ENCODE measurements at places on chromosomes 4 and X. TPM values are rescaled to one million over a fixed set of nuclear protein-coding genes. Genes with fewer than 3 reads are reported as not detected.

Gene BMPR1B
- total RNA-seq: not detected

Gene TRO
- total RNA-seq: 15.2 TPM

Gene ZFP92
- not detected for total RNA-seq

Gene PDE6B
- total RNA-seq: not detected

Gene TRIM75
- total RNA-seq: not detected

Gene ETDB
- not detected for total RNA-seq

Gene VCX2
- not detected for total RNA-seq

DNA sequence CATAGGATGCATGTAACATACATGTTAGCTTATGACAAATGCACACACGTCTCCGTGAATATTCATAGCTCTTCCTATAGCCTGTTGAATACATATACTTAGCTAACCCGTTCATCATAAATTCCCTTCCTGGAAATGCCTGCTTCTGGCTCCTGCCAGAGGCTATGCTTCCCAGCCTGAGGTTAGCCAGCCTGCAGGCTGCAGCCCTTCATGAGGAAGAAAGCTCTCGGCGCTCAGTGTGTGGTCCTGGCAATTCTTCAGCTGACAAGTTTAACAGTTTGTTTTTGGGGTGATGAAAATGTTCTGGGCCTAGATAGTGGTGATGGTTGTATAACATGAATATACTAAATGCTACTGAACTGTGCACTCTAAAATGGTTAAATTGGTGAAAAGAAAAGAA lies 48.8 kb upstream of the MAN2B2 start:
- DNase-seq: peak; percentile 28
- H3K36me3 ChIP-seq: no peaks in the 10 kb centered on the region
- no peak overlapping the region for H3K27ac ChIP-seq
- H3K27me3 ChIP-seq: no peaks in the 10 kb centered on the region

- peaks cover 11% of the 10 kb centered on the region for H3K4me1 ChIP-seq
- H3K27ac ChIP-seq: no peak overlapping the region
- no peak overlapping the region for H3K4me3 ChIP-seq
- no peak for DNase-seq
- H3K27me3 ChIP-seq: no peaks in the 10 kb centered on the region
These were observed 4.3 kb upstream of the CCNQ start for GRCh38 chrX:153603131-153603656.

DNA sequence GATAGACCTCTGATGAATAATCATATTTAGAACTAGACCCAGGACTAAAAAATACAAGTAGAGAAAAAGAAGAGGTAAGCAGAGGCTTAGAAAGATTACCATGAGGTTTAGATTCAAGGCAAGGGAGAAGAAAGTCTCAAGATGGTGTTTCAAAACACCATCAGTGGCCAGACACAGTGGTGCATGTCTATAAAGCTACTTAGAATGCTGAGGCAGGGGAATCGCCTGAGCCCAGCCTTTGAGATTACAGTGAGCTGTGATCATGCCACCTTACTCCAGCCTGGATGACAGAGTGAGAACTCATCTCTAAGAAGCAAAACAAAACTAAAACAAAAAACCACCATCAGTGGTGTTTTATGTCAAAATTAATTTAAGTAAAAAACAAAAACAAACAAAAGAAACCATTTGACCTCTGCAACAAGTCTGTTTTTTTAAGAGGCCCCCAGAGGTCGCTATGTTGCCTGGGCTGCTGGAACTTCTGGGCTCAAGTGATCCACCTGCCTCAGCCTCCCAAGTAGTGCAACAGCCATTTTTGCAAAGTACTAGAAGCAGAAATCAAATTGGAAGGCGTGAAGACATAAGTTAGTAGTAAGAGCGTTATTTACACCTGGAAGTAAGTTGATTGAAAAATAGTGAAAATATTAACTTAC lies 784.3 kb downstream of the ADGRL3 start:
- H3K27me3 ChIP-seq: no peaks in the 10 kb centered on the region
- no peak overlapping the region for H3K4me3 ChIP-seq
- no peak for DNase-seq
- no peaks in the 10 kb centered on the region for H3K4me1 ChIP-seq

GRCh38 chrX:71081330-71082123 lies 13.4 kb upstream of the SNX12 start:
- no peak overlapping the region for H3K27ac ChIP-seq
- no peak overlapping the region for H3K4me3 ChIP-seq
- no peaks in the 10 kb centered on the region for H3K4me1 ChIP-seq
- H3K36me3 ChIP-seq: no peaks in the 10 kb centered on the region
- DNase-seq: no peak

GRCh38 chr4:3489451-3489962 lies 26.4 kb downstream of the DOK7 start:
- H3K4me3 ChIP-seq: no peak overlapping the region
- no peak for DNase-seq
- no peaks in the 10 kb centered on the region for H3K27me3 ChIP-seq
- no peak overlapping the region for H3K27ac ChIP-seq

DNA sequence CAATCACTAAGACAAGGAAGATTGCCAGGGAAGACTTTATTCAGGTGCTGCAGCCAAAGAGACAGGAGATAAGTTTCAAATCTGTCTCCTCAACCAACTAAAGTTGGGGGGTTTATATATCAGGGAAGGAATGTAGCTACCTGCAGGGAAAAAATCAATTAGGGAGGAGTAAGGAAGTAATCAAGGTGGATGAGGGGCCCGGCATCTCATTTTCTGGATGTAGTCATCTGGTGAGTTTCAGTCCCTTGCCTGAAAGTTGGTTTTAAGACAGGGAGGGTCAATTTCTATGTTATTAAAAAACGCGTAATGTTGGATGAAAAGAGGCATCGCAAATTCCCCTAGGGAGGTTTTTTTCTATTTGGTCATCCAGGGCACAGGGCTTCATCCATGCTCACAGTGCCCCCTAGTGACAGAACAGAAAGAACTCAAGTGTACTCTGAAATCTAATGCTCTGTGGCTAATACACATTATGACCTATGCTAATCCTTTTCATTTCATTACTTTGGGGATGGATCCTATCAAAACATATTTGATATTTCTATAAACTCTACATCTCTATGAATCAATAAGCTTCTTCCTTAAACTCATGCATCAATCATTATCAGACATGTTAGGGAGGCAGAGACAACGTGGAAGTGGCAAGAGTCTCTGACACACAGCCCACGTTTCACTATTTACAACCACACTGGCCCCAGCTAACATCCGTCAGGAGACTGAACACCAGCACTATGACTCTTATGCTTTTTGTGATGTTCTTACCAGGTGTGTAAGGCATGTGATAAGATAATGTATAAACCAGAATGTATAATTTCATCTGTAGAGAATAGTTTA lies 1577.0 kb upstream of the TENM3 start:
- no peak overlapping the region for H3K4me3 ChIP-seq
- no peak for DNase-seq
- H3K4me1 ChIP-seq: peaks cover 10% of the 10 kb centered on the region
- H3K36me3 ChIP-seq: no peaks in the 10 kb centered on the region
- no peak overlapping the region for H3K27ac ChIP-seq

DNA sequence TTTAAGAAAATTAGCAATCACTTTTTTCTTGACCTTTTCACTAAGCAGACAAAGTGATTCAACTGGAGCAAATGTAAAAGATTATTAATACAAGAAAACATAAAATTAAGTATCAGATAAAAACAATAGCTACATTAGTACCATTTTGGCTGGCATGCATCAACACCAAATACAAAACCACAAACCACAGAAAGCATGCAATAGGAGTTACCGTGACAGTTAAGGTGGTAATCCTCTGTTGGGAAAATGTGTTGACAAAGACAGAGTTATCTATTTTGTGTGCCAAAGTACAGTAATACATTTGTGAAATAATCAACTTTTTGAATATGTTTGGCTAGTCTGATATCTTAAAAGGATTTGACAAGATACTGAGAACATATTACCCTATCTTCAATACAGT lies 89.8 kb upstream of the ETNPPL start:
- no peaks in the 10 kb centered on the region for H3K36me3 ChIP-seq
- H3K27me3 ChIP-seq: no peaks in the 10 kb centered on the region
- DNase-seq: no peak
- no peaks in the 10 kb centered on the region for H3K4me1 ChIP-seq
- no peak overlapping the region for H3K27ac ChIP-seq

GRCh38 chr4:183181081-183181480 lies 82.0 kb downstream of the WWC2 start:
- H3K36me3 ChIP-seq: no peaks in the 10 kb centered on the region
- H3K4me1 ChIP-seq: no peaks in the 10 kb centered on the region
- DNase-seq: no peak
- no peaks in the 10 kb centered on the region for H3K27me3 ChIP-seq

DNA sequence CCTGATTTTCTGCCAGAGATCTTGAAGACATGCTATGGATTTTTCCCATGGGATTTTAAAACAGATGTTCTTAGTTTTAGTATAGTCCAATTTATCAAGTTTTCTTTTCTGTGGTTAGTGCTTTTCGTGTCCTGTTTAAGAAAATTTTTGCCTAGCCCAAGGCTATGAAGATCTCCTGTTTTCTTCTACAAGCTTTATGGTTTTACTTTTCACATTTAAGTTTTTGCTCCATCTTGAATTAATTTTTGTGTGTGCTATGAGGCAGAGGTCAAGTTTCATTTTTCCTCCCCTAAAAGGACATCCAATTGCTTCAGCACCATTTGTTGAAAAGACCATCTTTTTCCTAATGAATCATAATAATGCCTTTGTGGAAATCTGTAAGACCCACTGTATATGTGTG lies 65.6 kb downstream of the POLR2B start:
- H3K4me3 ChIP-seq: no peak overlapping the region
- H3K27ac ChIP-seq: peak overlapping the region; percentile 66
- DNase-seq: no peak
- peaks cover 6% of the 10 kb centered on the region for H3K36me3 ChIP-seq
- H3K27me3 ChIP-seq: no peaks in the 10 kb centered on the region

DNA sequence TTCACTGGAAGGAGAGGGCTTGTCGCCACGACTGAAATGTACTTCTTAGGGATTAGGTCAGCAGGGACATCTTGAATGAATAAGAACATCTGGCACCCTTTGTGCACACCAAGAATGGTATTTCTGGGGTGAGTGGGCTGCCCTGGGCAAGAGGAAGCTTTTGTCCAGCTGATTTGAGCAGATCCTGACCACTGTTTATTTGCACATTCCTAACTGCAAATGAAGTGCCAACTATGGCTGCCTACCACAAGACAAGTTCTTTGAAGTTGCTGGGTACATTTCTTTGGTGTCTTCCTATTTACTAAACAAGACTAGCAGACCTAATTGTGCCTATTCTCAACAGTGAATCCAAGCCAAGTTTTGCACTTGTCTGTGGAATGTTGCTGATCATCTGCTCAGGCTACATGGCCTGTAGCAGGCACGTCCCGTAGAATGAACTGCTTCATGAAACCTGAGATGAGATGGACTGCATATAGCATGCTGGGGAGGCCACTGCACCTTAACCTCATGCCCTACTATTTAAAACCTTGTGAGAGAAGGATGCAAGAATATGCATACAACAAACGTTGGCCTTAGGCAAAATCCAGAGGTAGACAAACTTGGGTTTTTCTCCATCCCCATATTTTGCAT lies 45.0 kb downstream of the PIR start:
- H3K36me3 ChIP-seq: no peaks in the 10 kb centered on the region
- H3K27ac ChIP-seq: no peak overlapping the region
- H3K4me3 ChIP-seq: no peak overlapping the region
- no peaks in the 10 kb centered on the region for H3K4me1 ChIP-seq
- no peaks in the 10 kb centered on the region for H3K27me3 ChIP-seq

DNA sequence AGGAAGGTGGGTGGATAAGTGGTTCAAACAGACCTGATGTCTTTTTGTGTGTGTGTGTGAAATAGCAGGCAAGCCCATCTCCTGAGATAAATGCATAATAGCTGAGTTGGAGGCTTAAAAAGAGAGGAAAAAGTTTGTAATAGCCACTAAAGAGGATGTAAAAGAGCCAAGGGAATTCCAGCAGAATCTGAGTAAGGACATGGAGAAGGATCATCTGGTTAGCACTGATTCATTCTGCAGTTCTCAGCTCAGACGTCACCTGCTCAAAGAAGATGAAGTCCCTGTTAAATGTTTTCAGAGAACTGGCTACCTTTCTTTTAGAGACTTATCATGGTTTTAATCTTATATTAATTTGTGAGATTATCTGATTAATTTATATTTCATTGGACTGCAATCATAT lies 21.0 kb upstream of the IL13RA2 start:
- DNase-seq: no peak
- no peaks in the 10 kb centered on the region for H3K36me3 ChIP-seq
- H3K27me3 ChIP-seq: no peaks in the 10 kb centered on the region
- no peaks in the 10 kb centered on the region for H3K4me1 ChIP-seq
- H3K27ac ChIP-seq: no peak overlapping the region

- no peak overlapping the region for H3K4me3 ChIP-seq
- H3K27ac ChIP-seq: no peak overlapping the region
- H3K36me3 ChIP-seq: no peaks in the 10 kb centered on the region
- no peaks in the 10 kb centered on the region for H3K4me1 ChIP-seq
- no peaks in the 10 kb centered on the region for H3K27me3 ChIP-seq
These were observed 17.3 kb upstream of the RPS6KA6 start for GRCh38 chrX:84205276-84205675.

DNA sequence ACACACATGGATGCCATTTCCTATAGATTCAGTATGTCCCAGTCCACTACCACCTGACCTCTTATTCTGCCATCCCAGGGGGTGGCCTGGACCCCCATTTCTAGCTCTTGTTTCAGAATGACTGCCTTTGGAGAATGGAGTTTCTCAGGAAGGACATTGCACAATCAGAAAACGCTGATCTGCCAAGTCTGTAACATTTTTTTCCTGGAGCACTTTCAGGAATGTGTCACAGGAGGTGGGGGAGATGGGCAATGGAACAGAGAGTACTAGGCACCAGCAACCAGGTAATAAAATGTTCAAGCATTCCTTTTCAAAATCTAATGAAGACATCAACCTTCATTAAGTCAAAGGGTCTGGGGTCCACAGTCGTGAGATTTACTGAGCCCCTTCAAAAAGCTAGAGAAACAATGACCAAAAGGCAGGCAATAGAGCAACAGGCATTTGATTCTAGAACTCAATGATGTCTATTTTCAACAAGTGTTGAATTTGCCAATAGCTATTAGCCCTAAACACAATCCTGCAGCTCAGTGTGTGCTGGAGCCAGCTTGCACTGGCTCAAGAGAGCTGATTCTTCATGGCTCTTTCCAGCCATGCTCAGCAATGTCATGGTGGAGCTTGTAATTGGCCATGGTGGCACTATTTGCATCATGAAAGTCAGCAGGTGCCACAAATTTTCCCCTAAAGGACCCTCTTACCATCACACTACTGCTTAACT lies 87.1 kb downstream of the KDR start:
- peaks cover 5% of the 10 kb centered on the region for H3K4me1 ChIP-seq
- H3K4me3 ChIP-seq: no peak overlapping the region
- no peaks in the 10 kb centered on the region for H3K27me3 ChIP-seq
- DNase-seq: no peak
- no peaks in the 10 kb centered on the region for H3K36me3 ChIP-seq

- no peaks in the 10 kb centered on the region for H3K4me1 ChIP-seq
- H3K27me3 ChIP-seq: no peaks in the 10 kb centered on the region
- H3K27ac ChIP-seq: no peak overlapping the region
- H3K36me3 ChIP-seq: no peaks in the 10 kb centered on the region
- H3K4me3 ChIP-seq: no peak overlapping the region
These were observed 19.0 kb upstream of the SLC2A9 start for GRCh38 chr4:10040049-10040892.
